ENCODE measurements at places on chromosomes 16 and 17.

GRCh38 chr17:2798188-2798587, 1.9 kb downstream of the RAP1GAP2 start:
- no peak for DNase-seq

DNA sequence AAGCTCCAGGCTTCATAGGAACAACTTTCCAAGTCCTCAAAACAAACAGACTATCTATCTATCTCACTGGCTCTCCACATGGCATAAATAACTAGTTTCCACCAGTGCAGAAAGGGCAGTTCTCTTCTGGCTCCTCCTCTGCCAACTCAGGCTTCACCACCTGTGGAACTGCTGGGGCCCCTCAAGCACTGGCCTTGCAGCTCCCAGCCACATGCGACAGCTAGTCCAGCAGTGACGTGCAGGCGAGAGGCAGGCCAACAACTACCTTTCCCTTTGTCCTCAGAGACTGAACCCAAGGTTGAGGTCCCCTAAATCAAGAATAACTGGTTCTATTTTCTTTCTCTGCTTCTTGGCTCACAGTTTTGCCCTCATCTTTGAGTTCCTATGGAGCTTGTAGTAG, 137.6 kb downstream of the AATF start:
- DNase-seq = no peak

GRCh38 chr16:79970551-79971236, 370.2 kb upstream of the MAF start:
- DNase-seq = no peak

GRCh38 chr17:49637050-49637449, 40.8 kb downstream of the SPOP start:
- no peak for DNase-seq

- no peak for DNase-seq
Measured at GRCh38 chr17:4344926-4345325, 21.5 kb downstream of the UBE2G1 start.

GRCh38 chr16:84052071-84052622, 9.6 kb upstream of the SLC38A8 start:
- DNase-seq = peak; percentile 71

Measured in posterior vena cava (tissue), 2 donors.